AG08395 (cell line): ENCODE measurements at places on chromosomes 1 and 21.
A peak's percentile ranks its signal among the peaks of the same experiment; 100 is the strongest.

- no peak for DNase-seq
Observed at GRCh38 chr1:68270951-68271350, 38.6 kb upstream of the WLS start.

DNA sequence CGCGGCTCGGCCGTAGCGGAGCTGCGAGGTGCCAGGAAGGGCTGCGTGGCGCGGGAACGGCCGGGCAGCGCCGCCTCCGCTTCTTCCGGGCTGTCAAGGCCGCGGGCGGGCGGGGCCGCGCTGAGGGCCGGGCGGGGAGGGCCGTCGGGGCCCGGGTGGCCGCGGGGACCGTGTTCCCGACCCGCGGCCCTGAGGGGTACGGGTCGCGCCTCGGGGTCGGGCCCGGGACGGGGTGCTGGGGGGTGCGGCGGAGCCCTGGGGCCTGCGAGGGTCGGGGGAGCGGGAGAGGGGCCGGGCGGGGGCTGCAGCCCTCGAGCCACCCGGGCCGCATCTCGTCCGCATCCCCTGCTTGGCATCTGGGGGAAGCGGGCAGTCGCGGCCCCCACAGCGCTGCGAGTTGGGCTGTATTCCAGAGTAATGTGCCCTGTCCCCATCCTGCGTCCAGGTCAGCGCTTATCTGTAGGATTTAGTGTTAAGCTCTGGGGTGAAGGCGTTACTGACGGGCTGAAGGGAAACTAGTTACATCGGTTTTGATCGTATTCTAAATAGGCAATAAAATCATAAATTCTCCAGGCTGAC lies 379 bp downstream of the RER1 start:
- DNase-seq, result peak; percentile 34

DNA sequence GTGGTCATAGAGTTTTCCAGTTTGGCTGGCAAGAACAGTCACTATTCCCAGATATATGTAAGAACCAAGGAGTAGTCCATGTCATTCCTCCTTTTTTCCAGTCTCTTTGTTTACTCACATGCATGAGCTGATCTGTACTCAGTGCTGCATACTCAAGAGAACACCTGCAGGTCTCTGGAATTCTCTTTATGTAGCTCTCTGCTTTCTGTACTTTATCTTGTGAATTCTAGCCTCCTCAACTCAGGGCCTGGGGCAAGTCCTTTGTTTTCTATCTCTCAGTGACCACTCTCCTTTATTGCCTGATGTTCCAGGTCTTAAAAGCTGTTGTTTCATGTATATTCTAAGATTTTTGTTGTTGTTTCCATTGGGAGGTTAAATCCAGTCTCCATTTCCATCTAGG lies 478.9 kb downstream of the DPYD start:
- no peak for DNase-seq

GRCh38 chr1:215983680-215984079 lies 416.6 kb downstream of the KCTD3 start:
- no peak for DNase-seq

DNA sequence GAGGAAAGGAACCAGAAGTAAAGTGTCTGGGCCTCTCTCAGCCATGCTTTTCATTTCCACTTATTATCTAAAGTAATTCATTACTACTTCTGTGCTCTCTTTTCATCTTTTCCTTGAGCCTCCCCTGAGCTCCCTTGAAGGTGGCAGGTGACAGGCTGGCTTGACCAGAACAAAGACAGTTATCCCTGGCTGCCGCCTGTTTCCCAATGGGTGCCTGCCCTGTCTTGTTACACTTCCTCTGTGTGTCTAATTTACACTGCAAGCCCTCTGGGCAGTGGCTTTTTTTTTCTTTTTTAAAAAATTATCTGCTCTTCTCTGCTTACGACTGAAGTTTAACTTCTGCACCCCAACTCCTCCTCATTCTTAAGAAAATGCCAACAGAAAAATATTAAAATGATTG lies 113.4 kb downstream of the NGF start:
- DNase-seq, result no peak

DNA sequence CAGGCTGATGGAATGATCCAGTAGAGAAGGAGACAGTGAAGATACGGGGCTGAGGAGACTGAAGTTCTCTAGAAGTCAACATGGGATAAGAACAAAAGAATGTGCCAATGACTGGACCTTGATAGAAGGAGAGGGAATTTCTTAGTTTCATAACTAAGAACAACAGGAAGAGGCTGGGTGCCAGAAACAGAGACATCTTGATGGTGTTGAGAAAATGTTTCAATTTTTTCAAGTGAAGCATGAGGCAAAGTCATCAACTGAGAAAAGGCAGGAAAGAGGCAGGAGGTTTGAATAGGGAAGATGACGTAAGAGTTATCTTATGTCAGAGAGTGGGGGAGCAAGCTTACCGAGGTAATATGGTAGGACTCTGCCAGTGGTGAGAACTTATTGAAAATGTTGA lies 80.1 kb downstream of the SPAG17 start:
- DNase-seq, result no peak
